Stimulated activated CD8-positive, alpha-beta memory T cell treated with anti-CD3 and anti-CD28 coated beads, Interleukin-4, amount 100 ng/mL, for 1 hour (primary cell): ENCODE measurements at places on chromosomes 16 and 17.

DNA sequence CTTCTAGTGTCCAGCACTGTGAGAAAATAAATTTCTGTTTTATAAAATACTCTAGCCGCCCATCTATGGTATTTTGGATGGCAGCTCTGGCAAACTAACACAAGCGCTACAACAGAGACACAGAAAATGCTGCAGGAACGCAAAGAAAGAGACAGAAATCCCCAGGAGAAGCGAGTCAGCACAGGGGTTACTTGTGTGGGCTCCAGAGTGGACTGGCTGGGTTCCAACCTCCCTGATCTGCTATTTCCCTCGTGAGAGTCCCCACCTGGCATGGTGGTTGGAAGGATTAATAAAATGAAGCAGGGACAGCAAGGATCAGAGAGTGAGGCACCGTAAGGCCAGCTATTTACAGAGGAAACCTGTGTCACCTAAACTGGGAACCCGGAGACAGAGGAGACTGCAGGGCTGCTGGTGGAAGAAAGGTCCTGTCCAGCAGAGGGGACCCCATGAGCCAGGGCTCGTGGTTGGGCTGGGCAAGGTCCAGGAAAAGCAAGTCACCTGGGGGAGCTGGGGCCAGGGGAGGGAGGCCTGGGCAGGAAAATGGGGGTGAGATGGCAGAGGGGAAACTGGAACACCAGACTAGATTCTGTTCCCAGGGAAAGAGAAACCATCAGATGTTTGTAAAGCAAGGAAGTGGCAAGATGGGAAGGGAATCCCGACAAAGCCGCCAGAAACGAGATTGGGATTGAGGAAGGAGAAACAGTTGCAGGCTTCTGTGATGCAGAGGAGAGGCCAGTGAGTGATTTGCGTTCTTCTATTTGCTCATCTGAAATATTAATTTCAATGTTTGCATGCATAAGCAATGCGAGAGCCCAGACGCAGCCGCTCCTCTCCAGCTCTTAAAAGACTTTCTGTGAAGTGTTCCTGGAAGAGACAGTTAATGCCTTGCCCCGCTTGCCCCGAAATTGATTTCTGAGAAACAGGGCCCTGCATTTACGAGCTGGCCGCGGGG, 63.0 kb upstream of the TEKT3 start:
- no peak for DNase-seq

DNA sequence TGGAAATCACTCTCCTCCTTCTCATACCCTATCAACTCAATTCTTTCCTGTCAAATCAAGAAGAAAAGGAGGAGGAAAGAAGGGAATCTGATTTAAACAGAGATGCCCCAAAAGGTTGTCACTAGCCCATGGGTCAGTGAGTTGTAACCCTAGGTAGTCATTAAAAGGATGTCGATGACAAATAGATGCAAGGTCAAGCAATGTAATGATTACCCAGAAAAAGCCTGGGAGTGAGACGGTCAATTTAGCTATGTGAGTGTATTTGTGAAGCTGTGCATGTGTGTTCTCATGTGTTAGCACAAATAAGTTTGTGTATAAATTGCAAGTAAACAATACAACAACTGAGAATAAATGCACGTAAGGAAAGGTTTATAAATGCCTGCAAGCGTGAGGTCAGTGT, 190.5 kb upstream of the PMFBP1 start:
- no peak for DNase-seq

DNA sequence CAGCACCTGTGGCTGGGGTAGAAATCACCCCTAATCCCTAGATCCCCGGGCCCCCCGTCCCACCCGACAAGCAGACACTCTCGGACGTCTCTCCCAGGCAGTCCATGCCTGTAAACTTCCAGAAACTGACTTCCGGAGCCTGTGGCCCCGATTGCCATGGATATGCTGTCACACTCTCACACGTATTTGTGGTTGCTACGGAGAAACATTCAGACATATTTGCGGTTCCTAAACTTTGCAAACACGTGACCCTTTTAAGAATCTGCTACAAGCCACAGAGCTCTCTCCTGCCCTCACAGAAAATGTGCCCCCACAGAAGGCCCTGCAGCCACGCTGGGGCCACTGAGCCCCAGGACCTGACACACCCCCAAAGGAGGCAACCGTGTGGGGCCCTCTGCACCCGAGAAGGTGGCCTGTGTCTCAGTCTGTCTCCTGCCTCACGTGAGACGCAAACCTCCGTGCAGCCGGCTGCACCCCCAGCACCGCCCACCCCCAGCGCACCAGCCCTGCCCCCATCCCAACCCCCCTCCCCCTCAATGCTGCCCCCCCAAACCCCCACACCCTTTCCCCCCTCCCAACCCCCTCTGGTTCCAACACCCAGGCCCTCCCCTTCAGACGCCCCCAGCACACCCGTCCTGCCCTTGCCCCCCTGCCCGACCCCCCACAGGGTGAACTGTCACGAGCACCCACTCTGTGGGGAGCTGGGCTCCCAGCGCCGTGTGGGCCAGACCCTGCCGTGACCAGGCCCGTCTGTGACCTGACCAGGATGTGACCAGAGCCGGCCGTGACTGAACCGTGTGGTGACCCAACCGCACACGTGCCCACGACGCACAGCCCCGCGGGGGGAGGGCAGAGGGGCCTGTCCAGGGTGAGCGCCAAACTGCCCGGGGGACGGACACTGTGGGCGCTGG, 66.3 kb upstream of the METRNL start:
- DNase-seq, result no peak

DNA sequence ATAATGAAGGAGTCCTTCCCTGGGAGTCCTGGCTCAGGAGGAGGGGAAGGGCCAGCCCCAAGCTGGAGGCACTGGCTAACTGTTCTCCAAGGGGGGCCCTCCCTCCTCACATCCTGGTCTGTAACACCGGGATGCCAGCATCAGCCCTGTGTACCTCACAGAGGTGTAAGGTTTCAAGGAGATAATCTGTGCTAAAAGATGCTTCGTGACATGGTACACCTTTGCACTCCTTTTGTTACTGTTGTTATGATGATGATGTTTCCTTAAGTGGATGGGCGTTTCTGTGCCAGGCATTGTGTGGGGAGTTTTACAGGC, 236.7 kb upstream of the TNRC6C start:
- no peak for DNase-seq

- DNase-seq, result no peak
These were observed 540.3 kb downstream of the WWOX start for GRCh38 chr16:78639775-78640174.

GRCh38 chr17:15457723-15458094, 9.7 kb downstream of the CDRT4 start:
- no peak for DNase-seq

DNA sequence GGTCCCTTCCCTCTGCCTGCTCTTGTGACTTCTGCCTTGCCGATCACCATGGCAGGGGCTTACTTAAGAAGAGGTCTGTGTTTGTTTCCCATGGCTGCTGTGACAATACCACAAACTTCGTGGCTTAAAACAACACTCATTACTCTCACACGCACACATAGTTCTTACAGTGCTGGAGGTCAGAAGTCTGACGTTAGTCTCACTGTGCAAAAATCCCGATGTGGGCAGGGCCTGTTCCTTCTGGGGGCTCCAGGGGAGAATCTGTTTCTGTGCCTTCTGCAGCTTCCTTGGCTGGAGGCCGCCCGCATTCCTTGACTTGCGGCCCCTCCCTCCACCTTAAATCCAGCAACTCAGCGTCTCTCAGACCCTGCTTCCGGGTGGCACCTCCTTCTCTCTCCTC, 249.2 kb upstream of the GSE1 start:
- no peak for DNase-seq

DNA sequence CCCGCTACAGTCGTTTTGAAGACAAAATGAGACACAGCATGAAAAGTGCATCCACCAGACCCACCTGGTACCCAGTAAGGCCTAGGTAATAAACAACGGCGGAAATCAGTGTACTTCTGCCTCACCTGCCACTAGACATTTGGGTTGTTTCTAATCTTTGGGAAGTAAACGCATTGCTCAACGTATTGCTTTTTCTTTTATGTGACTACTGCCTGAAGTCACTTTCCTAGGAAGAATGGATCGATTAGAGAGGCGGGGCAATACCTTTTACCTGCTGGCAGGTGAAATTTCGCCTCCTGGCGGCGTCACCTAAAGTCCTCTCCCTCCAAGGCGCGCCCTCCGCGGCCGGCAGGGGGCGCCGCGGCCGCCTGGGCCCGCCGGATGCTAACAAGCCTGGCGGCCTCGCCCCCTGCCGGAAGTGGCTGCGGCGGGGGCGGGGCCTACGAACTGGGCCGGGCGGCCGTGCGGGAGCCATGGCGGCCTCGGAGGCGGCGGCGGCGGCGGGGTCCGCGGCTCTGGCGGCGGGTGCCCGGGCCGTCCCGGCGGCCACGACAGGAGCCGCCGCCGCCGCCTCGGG, at the start of gene ATMIN:
TSS of gene ATMIN (plus strand) at position 445 of the 577 bp plus-strand sequence. CDS start at position 474, 29 bp downstream.
- peak; percentile 79 for DNase-seq

- DNase-seq, result no peak
These were observed 726 bp upstream of the C1QTNF1 start for GRCh38 chr17:79023180-79023705.

- DNase-seq, result no peak
These were observed 3.4 kb upstream of the ETV4 start for GRCh38 chr17:43549496-43549895.

DNA sequence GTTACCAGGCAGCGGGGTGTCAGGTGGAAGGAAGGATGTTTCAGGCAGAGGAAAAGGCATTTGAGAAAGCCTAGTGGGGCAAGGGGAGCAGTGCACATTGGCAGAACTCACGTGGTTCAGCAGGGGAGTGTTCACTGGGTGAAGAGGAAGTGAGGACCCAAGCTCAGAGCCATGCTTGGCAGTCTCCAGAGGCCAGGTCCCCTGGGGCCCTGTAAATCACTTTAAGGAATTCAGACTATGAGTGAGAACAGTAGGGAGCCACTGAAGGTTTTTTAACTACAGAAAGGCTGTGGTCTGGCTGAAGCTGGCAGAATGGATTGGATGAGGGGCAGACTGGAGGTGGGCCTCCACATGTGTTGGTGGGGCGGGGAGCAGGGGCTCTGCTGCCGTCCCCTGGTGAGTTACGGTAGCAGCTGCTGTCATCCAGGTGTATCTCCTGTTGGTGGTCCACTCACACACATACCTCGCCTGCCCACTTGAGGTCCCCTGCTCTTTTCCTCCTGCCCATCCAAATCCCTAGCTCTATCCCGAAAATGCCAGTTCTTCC, 5.1 kb downstream of the CLEC16A start:
- DNase-seq, result no peak

GRCh38 chr17:2198927-2199326, 104.7 kb downstream of the SMG6 start:
- DNase-seq, result no peak

GRCh38 chr16:52677501-52677900, 130.6 kb upstream of the TOX3 start:
- DNase-seq, result no peak

DNA sequence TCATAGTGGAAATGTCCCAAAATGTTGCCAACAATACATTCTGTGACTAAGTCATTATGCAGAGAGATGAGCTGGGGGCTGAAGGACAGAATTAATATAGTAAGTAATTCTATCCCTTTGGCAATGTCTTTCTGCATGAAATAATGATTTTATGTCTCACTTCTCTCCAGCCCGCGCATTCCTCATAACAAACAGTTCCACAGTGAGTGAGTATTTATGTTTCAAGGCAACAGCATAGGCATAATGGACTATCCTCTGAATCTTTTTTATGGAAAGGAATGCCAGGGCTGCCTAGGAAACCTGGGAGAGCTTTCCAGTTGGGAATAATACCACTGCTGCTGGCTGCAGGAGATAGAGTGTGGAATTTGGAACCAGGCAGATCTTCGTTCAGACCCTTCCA, 477.7 kb downstream of the HS3ST4 start:
- DNase-seq, result no peak

DNA sequence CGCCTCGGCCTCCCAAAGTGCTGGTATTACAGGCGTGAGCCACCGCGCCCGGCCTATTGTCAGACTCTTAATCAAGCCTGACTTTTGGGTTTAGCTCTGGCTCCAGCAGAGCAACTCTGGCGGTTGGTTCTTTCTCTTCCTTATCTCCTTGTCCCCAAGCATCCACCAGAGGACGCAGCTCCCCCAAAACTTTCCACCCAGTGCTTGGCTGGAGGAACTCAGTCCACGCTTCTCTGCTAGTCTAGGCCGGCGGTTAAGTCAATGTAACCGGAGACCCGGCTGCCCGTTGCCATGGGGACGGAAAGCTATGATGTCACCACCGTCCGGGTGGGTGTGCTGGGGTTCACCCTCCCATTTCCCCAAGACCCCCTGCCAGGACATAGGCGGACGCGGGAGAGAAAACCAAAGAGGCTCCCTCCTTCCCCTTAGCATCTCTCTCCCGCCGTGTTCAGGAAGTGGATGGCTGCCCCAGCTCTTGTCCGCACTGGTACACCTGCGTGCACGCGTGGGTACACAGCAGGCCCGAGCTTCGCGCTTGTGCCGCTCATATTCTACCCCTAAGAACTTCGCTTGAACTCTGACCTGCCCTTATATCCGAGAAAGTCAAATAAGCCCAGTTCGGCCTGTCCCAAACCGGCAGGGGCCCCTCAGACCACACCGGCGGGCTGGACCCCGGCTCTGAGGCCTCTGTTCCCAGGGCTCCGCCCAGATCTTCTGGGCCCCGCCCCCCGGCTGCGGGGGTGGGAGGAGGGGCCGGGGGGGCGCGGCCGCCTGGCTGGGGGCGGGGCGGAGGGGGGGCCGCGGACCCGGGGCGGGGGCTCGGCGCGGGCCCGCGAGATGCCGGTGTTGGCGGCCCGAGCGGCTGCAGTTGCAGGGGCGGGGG, at the start of gene RND2:
TSS of gene RND2 (plus strand) at position 825 of the 883 bp plus-strand sequence. CDS start 117 bp downstream, outside the sequence.
- peak; percentile 41 for DNase-seq

GRCh38 chr17:66375121-66375520, 72.7 kb downstream of the PRKCA start:
- no peak for DNase-seq

GRCh38 chr16:54931120-54932014, 702 bp downstream of the IRX5 start:
- DNase-seq, result no peak

- no peak for DNase-seq
These were observed 61.1 kb upstream of the MTMR4 start for GRCh38 chr17:58575511-58575910.

GRCh38 chr16:71775949-71776348, 32.7 kb downstream of the AP1G1 start:
- DNase-seq, result no peak

DNA sequence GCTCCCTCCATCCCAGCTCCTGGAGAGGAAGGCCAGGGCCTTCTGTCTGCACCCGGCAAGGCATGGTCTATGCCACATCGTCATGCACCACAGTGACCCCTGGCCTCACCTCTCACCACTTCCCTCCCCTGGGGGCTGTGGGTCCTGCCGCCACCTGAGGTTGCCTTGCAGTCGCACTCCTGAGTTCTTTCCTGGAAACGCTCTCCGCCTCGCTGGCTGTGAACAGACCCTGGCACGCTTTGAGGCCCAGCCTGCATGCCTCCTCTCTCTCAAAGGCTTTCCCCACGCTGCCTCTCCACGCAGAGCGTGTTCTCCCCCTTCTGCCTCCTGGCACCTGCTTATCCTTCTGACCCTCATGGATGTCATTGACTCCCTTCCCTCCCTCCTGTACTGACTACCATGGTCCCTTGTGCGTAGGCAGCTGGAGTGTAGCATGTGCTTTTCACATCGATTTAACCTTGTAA, 45.4 kb downstream of the SEC14L1 start:
- DNase-seq, result no peak
